MG63 (cell line): ENCODE measurements at places on chromosomes 12 and 14. TPM values are rescaled to one million over a fixed set of nuclear protein-coding genes. Genes with fewer than 3 reads are reported as not detected.

- DNase-seq, result peak; percentile 51
These were observed 1482.5 kb upstream of the TMEM132C start for GRCh38 chr12:126784328-126784921.

DNA sequence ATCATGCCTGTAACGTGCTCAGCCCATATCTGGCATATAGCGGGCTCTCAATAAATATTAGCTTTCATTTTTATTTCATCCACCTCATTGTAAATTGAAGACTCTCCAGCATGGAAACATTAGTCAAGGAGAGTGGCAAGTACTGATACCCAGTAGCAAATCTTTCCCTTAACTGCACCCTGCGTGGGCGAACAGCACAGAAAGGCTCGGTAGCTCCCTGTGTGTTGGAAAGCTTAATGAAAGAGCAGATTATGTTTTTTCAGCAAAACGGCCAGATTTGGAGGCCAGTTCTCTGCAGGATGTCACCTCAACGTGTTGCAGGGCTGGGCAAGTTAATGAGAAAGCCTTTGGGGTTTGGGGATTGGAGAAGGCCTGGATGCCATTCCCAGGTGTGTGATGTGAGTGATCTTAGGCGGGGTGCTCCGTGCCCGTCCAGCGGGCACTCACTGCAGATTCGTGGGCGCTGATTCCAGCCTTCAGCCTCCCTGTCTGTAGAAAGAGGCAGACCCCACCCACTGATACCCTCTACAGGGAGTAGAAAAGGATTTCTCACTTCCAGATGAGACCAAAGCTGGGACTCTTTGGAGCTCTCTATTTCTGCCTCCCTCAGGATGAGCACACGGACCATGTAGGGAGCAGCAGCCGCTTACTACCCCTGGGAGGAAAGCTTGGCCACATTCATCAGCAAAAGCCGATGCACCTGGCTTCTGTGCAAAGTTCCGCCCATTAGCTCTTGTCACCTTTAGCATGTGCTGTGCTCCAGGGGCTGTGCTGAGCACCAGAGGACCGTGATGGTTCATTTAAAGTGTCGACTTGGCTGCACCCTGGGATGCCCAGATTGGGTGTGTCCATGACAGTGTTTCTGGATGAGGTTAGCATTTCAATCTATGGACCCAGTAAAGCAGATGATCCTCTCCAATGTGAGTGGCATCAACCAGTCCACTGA, 29.1 kb downstream of the C14orf132 start:
- DNase-seq, result no peak

- DNase-seq, result no peak
These were observed 24.5 kb upstream of the TMCC3 start for GRCh38 chr12:94674835-94675234.

The WNT1 gene
- total RNA-seq, result not detected in 2 replicates

The EP400 gene
- 6.0 and 13.1 TPM in 2 replicates for total RNA-seq

The POTEG gene
- not detected in 2 replicates for total RNA-seq

GRCh38 chr14:61130512-61131260, 149.6 kb downstream of the SLC38A6 start:
- no peak for DNase-seq

The DNAAF2 gene
- total RNA-seq, result 9.2 and 11.6 TPM in 2 replicates

GRCh38 chr12:6116471-6117021, 7.9 kb downstream of the VWF start:
- DNase-seq, result peak; percentile 28

- DNase-seq, result no peak
These were observed 32.8 kb downstream of the PDZRN4 start for GRCh38 chr12:41220931-41221330.

DNA sequence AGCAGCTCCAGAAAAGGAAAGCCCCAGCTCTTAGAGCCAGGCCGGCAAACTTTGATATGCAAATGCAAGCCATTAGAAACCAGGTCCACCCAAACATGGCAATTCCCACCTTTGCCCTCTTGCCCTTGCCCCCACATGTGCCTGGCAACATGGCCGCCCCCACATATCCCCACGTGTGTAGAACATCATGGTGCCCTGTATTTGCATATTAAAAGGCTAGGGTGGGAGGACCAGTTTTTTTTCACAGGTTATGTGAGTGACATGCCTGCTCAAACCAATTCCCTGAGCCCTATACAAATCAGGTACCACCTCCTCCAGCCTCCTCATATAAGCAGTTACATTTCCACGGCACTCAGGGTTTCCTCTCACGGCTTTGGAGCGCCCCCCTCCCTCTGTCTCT, 6.1 kb upstream of the ALDH1L2 start:
- DNase-seq, result no peak

The CFAP54 gene
- total RNA-seq, result not detected in 2 replicates

DNA sequence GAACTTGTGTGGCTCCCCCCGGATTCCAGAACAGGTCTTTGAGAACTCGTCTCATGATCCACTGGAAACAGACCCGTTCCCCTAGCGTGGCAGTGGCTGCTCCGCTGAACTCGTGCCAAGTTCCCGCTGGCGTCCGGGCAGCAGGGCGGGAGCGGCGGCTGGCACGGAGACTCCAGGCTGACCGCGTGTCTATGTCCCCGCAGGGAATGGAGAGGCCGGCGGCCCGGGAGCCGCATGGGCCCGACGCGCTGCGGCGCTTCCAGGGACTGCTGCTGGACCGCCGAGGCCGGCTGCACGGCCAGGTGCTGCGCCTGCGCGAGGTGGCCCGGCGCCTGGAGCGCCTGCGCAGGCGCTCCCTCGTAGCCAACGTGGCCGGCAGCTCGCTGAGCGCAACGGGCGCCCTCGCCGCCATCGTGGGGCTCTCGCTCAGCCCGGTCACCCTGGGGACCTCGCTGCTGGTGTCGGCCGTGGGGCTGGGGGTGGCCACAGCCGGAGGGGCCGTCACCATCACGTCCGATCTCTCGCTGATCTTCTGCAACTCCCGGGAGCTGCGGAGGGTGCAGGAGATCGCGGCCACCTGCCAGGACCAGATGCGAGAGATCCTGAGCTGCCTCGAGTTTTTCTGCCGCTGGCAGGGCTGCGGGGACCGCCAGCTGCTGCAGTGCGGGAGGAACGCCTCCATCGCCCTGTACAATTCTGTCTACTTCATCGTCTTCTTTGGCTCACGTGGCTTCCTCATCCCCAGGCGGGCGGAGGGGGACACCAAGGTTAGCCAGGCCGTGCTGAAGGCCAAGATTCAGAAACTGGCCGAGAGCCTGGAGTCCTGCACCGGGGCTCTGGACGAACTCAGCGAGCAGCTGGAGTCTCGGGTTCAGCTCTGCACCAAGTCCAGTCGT, 1.5 kb downstream of the APOLD1 start:
- peak; percentile 84 for DNase-seq

DNA sequence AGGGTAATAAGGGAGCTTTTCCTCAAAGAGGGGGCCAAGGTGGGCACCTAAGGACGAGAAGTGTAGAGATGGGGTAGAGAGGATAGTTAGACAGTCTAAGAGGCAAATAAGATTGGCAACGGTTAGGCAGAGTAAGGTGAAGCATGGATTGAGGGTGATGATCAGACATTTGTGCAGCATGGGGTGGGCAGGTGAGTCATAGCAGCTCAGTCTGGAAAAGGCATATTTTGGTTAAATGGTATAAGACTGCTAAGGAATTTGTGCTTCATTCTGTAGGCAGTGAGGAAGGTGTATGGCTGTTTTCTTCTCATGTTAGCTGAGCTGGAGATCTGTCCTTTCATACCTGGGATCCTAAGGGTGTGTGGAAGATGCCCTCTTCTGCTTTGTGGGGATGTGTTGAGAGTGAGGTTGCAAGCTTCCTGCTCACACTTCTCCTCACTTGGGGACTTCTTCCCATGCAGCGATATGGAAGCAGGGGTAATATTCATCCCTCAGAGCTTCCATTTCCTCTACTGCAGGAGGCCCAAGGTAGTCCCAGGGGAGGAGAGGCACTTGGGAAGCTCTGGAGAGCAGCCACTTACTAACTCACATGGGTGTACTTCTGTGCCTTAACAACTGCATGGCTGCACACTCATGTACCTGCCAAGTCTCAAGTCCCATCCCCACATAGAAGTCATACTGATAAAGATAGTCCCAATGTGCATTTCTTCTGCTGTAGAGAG, 28.9 kb downstream of the GSG1 start:
- DNase-seq, result no peak

The ANG gene
- 0.42 and 3.2 TPM in 2 replicates for total RNA-seq

The TAS2R50 gene
- total RNA-seq, result not detected in 2 replicates

DNA sequence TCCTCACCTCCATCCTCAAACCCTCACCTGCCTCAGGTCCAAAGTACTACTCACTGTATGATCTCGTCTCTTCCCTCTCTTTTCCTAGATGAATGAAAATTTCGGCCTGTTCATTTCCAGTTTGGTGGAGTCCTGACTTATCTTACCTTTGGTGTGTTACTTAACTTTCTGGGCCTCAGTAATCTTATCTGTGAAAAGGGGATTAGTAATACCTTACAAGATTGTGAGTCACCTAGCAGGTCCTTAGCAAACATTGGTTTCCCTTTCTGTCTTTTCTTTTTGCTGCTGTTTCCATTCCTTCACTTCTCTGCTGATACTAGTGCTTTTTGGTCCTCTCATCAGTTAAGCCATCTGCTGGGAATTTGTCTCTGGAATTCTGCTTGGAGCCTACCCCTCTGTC, 52.8 kb downstream of the AKAP6 start:
- no peak for DNase-seq

The ANO6 gene
- 20.4 and 33.8 TPM in 2 replicates for total RNA-seq

DNA sequence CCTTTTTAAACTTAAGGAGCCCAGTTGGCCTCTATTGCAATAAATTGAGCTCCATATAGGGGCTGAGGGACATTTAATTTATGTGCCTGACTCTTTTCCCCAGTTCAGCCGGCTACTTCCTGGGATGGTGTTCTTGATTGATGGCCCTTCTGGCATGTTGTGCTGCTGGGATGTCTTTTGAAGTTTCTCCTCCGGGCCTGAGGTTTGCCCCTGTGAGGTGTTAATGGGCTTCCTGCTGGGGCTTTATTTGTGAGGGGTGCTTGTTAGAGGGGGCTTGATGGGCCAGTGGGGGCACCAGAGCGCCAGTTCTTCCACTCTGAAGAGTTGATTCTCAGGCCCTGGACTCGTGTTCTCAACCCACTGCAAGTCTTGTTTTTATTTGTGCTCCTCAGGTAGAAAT, 69.6 kb downstream of the CHST11 start:
- no peak for DNase-seq

The IL26 gene
- 0.64 and 1.6 TPM in 2 replicates for total RNA-seq

DNA sequence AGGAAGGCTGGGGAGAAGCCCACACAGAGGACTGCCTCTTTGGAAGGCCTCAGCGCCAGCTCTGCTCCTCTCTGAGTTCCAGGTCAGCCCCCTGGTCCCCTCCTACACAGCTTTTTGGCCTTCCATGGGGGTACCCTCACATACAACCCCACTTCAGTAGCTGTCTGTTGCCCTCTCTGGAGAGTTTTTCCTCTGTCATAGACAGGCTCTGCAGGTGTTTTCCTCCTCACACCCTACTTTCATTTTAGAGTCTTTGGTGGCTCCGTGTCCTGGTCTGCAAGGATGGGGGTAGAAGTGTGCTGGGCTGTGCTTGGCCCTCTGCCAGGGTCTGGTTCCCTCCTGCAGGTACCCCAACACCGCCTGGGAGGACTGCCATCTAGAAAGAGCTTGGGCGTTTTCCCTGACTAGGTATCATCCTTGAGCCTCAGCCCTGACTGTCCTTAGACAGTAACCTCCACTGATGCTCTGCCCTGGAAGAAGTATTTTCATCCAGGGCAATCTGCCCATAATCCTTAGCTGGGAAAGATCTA, 15.1 kb downstream of the ZDHHC22 start:
- no peak for DNase-seq

DNA sequence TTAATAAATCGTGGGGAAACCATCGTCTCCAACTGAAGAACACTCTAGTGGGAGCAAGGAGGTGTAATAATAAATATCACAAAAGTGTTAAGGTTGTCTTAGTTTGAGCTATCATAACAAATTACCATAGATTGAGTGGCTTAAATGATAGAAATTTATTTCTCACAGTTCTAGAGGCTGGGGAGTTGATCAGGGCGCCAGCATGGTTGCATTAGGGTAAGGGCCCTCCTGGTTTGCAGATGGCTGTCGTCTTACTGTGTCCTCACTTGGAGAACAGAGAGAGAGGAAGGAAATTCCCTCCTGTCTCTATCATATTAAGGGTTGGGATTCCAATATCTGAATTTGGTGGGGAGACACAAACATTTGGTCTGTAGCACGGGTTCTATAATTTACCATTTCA, 33.0 kb downstream of the MRPS35 start:
- DNase-seq, result no peak

DNA sequence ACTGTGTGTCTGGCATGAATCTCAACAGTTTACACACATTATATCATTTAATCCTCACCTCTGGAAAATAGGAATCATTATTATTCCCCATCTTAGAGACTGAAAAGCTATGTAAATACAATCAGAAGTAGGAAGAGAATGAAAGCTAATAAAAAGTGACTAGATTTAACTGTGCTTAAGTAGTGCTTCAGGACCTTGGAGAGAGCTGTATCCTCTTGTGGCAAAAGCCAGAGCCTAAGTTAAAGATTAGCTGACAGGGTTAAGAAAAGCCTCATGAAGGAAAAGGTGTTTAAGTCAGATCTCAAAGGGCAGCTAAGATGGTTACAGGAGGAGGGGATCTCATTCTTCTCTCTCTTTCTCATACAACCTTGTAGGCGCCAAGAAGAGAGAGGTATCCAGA, 65.3 kb upstream of the TMEM233 start:
- no peak for DNase-seq

The DDHD1 gene
- total RNA-seq, result 4.3 and 7.7 TPM in 2 replicates

DNA sequence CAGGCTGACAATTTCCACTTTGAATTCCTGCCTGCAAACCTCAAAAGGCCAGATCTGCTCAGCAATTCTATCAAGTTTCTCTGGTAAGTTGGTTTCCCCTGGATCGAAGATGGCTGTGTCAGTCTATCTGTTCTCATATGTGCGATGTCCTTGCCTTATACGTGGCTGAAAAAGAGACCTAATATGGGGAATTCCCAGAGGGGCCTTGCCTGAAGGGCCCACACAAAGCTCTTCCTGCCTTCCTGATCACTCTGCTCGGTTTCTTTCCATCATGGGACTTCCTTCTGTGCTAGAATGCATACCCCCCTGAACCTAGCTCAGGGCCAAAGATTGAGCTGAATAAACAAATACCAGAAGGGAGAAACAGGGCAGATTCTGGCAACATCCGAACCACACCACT, 13.2 kb downstream of the TCL1B start:
- DNase-seq, result peak; percentile 47

DNA sequence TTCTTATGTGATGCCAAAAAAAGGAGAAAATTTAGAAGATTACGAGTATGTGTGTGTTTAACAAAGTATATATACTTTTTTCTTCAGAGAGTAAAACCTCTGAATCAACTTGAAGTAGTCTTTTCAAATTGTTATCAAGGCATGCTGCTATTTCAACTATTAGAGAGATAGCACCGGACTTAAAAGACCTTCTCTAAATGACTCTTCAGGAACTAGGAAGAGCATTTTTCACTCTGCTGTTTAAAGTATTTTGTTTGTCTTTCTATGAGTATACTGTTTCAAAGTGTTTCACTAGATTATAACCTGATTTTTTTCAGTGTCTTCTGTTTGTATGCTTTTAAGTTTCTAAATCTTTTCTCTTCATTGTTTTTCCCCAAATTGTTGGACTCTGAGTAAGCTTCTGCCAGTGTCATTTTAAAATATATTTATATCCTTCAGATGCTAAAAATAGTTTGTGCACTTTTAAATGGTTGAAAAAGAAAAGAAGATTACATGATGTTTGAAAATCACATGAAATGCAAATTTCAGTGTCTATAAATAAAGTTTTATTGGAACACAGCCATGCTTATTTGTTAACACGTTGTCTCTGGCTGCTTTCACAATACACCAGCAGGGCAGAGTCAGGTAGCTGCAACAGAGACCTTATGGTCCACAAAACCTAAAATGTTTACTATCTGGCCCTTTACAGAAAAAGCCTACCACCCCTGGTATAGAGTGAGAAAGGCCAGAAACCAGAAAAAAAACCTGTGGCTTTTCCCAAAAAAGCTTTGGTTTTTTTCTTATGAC, 21.3 kb downstream of the CRADD start:
- DNase-seq, result no peak
